ENCODE measurements at places on chromosomes 1 and 21. TPM values are rescaled to one million over a fixed set of nuclear protein-coding genes. Genes with fewer than 3 reads are reported as not detected.

The ELF3 gene
- total RNA-seq, result 0.68 TPM

DNA sequence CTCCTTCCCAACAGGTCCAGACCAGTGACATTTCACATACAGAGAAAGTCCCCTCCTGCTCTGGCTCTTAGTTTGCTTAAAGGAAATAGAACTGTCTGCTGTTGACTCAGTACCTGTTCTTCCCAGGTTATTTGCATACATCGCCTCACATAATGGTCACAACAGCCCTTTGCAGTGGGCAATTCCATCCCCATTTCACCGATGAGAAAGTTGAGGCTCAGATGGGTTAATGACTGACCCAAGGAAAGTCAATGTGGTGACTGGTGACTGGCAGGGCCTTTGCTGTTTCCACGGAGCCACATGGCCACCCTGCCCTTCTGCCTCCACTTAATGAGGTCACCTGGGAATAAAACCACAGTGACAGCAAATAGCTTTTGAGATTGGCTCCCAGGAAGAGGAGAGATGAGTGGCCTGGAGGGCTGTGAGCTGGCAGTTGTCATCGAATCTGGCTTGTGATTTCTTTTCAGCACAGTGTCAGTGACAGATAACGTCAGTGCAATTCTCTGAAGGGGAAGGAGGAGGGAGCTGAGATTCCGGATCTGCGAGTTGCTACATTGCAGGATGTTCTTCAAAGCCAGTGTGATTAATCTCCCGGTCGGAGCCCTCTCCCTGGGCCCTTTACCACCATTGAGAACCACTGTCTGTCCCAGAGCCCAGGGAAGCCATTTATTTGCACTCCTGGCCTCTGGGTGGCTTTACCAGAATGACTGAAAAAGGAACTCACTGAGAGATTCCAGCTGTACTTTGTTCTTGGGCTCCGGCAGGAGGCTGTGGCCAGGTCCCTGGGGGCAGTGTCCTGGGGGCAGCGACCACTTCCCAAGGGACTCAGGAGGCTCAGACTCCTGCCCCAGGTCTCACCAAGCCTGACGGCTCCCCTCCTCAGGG is 117.2 kb downstream of the CNIH3 start:
- DNase-seq, result no peak

DNA sequence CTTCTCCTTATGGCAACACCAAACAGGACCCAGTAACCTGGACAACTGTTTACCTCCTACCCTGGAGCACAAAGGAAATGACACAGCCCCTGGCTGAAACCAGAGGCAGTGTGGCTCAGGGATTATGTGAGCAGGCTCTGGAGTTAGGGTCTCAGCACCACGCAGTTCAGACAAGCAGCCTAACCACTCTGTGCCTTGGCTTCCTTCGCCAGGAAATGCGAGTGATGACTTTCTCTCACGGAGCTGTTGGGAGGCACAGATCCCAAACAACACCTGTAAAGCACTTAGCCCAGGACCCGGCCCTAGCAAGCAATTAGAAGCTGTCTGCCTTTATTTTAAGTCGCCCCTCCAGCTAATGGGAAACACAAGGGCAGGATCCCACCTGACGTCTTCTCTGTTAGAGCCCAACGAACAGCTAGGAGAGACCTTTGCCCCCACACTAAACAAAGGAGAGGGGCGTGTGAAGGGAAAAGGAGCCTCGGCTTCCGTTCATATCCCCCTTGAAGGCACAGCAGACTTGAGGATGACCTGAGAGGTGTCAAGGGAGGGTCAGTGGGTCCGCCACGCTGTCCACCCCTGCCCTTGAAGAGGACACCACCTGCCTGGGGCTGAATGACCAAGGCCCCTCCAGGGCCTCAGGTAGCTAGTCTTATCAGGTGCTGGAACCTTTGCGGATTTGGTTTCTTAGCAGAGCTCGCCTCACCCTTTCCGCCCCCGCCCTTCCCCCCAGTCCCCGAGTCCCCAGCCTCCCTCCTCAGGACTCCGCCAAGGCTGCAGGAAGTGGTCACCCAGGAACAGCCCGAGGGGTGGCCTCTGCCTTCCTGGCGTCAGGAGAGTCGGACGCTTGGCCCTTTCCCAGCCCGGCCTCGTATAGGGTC is 860 bp downstream of the TMEM63A start:
- DNase-seq, result peak; percentile 79

DNA sequence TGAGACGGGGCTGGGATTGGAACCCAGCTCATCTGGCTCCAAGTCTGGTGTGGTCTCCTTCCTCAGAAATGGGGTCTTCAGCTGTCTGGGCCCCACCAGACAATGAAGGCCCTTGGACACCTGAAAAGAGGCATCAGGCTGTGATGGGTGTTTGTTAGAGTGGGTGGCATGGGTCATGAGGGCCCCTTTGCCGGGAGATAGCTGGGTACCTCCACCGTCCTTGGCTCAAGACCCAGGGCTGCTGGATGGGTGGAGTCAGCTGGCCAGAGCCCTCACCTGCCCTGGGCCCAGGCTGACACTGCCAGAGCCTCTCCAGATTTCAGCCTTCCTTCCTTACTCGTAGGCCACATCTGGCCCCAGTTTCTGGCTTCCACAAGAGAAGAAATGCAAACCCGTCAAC is 13.4 kb upstream of the TTC22 start:
- DNase-seq, result no peak

DNA sequence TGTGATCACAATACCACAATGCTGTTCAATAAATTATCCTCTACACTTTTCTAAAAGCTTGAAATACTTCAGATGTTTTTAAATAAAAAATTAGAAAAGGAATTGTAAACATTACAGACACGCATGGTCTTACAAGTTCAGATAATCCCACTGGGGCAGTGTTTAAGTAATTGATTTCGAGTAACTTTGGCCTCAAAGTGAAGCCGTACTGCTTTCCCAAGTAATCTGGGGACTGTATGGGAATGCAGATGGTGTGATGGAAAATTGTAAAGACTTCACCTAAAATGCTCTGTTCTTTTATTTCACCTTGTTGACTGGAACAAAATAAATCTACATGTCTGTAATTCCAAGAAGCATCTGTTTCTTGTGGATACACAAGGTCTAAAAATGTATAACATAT is 401.7 kb upstream of the LYPLAL1 start:
- DNase-seq, result no peak
